ENCODE measurements at places on chromosomes 3 and 15.

DNA sequence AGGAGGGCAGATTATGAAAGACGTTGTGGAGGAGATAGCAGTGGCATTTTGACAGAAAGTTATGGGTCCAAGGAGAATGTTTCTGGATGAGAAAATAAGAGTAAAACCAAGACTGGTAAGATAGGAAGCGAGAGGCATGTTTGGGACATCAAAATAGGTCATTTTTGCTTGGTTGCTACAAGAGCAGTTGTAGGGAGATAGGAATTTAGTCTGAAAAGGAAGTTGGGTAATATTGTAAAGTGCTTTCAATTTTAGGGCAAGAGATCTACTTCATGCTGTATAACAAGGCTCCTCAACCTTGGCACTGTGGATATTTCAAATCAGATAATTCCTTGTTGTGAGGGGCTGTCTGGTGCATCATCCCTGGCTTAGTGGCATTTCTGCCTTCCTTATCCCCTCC is 118.0 kb upstream of the DPH6 start:
- DNase-seq = no peak

DNA sequence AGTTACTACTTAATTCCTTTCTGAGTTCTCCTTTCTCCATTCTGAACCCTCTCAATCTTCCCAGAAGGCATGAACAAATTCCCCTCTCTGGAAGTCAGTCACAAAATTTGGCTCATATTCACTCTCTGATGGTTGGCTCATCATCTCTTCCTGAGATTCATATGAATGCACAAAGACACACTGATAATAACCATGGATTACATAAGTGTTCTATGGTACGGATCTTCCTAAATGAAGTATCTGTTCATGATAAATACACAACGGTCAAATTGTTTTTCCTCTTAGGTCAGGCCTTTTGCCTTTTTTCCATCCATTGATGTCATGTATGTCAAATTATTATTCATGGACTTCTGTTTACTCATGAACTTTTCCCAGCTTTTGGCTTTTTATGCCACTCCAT is 162.6 kb downstream of the P2RY1 start:
- DNase-seq = no peak

DNA sequence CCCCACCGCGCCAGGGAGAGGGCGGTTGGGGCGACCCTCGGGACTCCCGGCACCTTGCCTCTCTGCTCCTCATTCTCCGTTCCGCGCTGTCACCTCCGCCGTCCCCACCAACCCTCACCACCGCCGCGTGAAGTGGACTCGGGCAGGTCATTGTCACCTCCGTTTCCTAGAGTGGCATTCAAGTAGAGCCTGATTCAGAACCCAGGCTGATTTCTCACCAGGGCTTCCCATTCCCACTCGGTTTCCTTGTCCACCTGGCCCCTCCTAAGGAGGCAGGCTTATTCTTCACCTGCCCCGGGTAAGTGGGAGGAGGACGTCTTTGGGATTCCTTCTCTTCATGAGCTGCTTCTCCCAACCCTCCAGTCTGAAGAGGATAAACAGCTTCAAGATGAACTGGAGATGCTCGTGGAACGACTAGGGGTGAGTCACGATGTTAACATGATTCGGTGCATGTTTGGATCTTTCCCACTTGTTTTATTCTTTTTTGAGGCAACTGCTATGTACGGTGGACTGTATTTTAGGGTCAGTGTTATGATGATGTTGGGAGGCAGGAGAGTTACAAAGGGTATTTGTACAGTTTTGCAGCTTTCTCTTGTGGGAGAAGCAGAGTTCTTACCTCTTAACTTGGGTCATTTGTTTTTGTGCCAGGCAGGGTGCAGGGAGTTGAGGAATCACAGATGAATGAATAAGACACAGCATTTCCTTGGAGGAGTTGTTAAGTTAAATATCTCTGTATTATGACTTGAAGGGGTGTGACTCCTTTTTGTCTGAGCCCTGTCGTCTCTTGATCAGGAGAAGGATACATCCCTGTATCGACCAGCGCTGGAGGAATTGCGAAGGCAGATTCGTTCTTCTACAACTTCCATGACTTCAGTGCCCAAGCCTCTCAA is 692 bp downstream of the PSMD2 start:
- DNase-seq = no peak

- no peak for DNase-seq
Measured at GRCh38 chr3:190517687-190518086, 3.8 kb downstream of the IL1RAP start.

- no peak for DNase-seq
Measured at GRCh38 chr3:13016083-13016720, 57.0 kb downstream of the IQSEC1 start.

DNA sequence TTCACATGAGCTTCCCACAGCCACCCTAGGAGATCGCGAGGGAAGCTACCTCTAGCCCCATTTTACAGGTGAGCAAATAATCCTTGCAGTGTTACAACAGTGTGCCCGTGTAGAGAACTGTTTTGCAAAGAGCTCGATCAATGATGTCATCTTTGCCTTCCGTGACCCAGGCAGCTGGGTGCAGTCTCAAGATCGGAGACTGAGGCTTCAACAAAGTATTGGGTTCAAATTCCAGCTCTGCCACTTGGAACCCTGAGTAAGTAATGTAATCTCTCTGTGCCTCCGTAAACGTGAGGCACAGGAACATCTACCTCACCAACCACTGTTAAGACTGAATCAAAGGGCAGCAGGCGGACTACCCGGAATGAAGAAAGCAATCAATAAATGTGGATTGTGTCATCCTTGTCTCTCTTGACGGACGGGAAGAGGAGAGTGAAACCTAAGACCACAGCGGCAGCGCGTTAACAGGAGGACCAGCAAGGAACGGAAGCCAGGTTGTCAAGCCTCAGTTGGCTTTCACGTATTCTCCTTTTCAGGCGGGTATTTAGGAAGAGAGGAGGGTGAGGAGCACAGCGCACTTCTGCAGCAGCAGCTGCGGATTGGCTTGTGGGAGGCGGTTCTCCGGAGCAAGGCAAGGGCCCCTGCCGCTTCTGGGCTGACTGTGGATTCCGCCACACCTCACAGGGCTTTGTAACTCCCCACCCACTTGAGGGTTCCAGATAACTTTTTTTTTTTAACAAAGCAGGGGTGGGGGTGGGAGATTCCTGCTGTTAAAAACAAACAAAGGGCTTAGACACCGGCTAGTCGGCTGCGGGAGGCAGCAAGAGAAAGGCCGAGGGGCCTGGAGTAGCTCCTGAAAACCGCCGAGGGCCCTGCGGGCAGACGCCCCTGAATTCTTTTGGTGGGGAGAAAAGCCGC is 1.5 kb upstream of the SMAD3 start:
- DNase-seq = no peak

DNA sequence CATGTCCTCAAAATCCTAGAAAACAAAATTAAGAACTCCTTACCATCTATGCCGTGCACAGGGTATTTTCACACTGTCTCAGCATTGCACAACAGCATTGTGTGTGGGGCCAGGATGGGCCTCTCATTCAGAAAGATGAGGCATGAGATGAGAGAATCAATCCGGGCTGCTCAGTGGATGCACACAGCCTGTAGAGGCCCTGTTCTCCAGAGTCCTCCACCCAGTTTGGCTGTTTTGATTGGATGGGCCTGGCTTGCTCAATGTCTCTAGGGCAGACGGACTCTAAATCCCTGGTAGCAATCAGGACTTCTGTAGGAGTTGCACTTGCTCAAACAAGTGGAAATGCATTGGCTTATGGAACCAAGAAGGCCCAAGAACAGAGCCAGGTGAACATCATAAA is 20.2 kb upstream of the CPNE9 start:
- no peak for DNase-seq

DNA sequence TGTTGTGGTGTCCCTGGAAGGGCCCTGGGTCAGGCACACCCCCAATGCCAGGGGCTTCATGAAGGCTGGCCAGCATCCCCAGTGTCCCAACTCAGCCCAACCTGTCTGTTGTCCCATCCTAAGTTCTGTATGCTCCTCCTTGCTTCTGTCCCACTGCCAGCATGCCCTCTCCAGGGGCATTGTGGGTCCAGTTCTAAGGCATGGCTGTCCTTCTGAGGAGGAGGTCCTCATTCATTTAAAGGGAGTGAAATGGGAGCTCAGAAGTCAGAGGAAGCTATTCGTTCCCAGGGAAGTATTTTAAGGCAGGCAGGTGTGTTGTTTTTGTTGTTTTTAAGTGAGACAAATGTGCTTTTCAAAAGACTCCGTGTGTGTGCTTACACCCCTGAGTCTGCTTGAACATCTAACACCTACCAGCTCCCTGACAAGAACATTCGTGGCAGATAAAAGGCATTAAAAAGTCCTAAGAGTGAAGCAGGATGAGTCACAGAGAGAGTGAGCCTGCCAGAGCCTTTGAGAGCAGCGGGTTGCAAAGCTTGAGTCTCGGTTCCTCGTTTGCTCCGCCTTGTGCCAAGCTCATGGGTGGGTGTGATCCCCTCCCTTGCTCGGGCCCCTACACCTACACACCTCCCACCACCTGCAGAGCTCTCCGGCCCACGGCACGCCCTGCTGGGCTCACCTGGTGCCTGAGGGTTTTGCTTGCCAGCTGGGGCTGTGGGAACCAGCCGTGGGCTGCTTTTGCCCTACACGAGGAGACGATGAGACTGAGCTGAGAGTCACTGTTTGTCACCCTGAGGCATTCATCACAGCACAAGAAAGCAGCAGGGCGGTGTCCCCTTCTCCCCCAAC is 183.4 kb upstream of the TOPAZ1 start:
- DNase-seq = no peak

DNA sequence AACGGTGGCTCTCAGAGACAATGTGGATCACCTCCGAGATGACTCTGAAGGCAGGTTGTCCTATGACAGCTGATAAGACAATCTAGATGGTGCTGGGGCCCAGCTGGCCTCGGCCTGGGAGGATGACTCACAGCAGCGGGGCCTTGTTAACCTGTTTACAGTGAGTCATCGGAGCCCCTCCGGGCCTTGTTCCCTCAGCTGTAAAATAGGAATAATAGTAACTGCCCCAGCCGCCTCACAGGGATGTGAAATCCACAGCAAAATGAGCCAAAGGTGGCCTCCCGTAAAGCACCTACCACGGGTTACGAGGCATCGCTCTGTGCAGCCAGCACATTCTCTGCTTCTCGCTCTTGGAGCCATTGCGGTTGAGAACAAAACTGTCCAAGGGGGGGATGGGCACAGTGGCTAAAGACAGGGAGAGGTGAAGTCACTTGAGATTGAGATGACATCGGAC is 88.6 kb upstream of the RASGRF1 start:
- no peak for DNase-seq

- DNase-seq = no peak
Measured at GRCh38 chr3:24943961-24944360, 449.3 kb upstream of the THRB start.

DNA sequence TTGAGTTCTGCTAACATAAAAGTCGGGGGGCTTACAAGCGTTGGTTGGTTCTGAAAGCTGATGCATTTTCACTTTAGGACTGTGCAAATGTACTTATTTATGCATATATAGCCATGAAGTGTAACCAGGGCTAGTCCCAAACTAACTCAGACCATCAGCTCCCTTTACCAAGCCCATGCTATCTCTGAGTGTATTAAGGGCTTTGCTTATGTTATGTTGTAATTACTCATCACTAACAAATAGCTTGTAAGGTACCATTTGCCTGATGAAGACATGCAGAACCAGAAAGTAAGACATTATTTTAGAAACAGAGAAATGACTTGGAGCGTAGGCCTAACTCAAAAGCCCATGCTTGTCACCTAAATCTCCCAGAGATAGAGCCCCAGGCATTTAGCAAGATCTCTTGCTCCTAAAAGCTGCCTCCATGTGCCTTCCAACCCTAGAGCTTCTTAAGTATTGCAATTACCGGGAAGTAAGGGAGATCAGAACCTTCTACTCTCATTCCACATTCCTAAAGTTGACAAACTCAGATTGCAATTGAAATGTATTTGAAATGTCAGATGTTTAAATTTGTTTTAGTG is 362.9 kb upstream of the RBMS3 start:
- DNase-seq = no peak

- DNase-seq = no peak
Measured at GRCh38 chr3:58214484-58215316, 3.9 kb upstream of the DNASE1L3 start.

DNA sequence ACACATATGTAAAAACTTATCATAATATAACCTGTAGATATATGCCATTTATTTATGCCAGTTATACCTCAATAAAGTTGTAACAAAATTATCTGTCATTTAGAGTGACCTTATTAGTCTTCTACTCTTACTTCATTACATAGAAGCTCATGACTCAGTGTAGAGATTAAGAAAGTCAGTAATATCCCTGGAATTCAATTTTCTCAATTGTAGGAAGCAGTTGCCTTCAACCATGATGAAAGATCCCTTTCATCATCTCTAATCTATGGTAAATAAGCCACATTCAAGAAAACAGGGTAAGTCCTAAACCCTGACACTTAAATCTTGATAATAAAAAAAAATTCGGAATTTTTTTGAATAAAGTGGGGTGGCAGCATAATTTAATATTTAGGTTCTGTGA is 216.5 kb upstream of the PEX5L start:
- DNase-seq = no peak

DNA sequence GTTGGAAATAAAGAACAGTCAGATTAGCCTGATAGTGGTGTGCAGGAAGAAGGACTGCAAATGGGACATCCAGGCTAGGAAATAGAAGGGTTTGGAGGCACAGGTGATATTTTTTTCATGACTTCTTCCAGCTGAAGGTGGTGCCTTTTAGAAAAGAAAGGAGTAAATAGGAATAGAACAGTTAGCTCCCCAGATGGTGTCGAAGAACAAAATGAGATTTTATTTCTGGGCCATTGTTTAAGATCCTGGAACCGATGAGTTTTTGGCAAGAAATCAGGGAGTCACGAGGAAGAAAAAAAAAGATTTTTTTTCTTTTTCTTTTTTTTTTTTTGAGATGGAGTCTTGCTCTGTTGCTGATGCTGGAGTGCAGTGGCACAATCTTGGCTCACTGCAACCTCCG is 9.8 kb upstream of the NCK1 start:
- DNase-seq = no peak

- no peak for DNase-seq
Measured at GRCh38 chr3:157310329-157311052, 126.2 kb upstream of the PTX3 start.

DNA sequence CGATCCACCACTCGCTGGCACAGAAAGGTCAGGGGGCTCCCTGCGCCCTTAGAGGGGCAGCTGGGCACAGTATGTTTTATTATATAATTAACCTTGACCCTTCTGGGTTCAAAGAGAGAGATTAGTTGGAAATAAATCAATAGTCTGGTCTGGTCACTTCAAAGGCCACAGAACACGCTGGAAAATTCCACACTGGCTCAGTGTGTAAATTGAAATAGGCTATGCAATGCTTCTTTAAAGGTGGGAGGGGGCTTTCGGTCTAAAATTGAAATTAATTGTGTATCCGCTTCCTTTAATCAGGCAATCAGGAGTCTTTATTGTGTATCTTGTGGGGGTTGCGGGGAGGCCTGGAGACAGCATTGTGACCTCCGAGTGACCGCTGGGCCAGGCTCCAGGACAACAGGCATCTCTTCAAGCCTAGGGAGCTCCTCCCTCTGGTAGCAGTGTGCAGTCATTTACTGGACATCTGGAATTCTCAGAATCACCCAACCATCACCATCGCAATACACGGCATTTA is 8.0 kb downstream of the RNU5B-1 start:
- no peak for DNase-seq

DNA sequence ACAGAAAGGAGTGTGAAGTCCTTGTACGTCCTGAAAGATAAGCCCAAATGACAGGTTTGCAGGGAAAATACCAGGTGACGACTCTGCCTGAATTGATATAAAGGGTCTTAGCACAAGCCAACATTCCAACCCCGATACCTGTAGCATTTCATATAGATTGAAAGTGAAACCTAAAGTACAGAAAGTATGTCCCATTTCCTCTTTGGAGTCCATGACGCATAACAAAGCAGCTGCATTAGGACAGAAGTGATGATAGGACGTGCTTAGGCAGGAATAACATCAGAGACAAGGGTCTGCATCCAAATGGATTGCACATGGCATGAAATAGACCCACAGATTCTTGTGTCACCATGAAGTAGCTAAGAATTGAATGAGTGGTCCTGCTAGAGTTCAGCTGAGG is 187.0 kb upstream of the ROBO1 start:
- no peak for DNase-seq

All from stimulated activated CD8-positive, alpha-beta memory T cell treated with anti-CD3 and anti-CD28 coated beads, Interleukin-15, amount 100 ng/mL, for 1 hour (primary cell).